H9 (cell line): ENCODE measurements at places on chromosomes 13 and 19. TPM values are rescaled to one million over a fixed set of nuclear protein-coding genes. Genes with fewer than 3 reads are reported as not detected.

DNA sequence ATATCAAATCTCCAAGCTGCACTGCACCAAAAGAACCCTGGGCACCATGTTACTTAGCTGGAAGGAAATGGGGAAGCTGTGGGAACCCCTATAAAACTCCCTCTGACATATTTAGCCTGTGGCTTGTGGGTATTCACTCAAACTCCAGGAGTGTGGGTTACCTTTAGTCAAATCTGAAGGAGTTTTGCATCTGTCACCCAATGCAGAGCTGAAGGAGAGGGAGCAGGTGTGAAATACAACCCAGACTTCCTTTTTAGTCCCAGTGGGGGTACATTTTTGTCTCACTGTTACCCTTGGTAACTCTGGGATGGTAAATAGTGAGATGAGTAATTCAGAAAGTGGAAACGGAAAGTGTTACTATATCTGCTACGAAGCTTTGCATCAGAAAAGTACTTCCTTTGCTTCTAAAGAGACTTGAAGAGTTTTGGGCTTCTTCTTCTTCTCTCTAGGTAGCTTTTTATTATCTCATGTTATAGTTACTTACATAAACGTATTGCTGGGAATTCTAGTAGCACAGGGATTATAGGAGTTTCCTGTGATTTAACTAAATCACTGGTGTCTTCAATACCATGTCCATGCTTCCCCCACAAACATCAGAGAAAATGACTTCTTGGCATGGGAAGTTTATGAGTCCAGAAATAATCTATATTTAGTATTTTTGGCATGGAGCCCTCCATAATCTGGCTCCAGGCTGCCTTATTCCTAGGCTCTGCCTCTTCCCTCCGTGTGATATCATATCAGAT lies 105.9 kb downstream of the AKAP11 start:
- no peak for DNase-seq
- H3K27ac ChIP-seq, result no peak overlapping the region
- H3K4me1 ChIP-seq, result no peaks in the 10 kb centered on the region
- no peak overlapping the region for H3K4me3 ChIP-seq
- no peaks in the 10 kb centered on the region; the same call in 1 of the 2 replicates for H3K27me3 ChIP-seq

DNA sequence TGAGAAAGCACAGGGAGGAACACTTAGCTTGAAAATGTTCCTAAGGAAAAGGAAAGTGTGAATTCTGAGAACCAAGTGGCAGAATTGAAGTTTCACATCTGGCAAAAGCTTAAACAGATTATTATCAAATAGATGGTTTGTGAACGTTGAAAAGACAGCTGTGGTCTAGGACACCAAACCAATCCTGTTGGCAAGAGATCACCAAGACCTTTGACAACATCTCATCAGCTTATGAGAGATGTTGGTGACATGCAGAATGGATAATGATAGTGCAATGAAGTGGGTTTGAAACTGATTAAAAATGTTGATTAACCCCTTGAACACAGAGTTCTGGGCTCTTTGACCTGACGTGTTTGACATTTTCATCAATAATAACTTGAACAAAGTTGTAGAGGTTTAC lies 74.6 kb upstream of the GPR183 start:
- H3K27me3 ChIP-seq, result no peaks in the 10 kb centered on the region
- peaks cover 18% of the 10 kb centered on the region for H3K4me1 ChIP-seq
- H3K4me3 ChIP-seq, result no peak overlapping the region
- no peak for DNase-seq
- H3K36me3 ChIP-seq, result peaks cover 31% of the 10 kb centered on the region
- H3K27ac ChIP-seq, result no peak overlapping the region

DNA sequence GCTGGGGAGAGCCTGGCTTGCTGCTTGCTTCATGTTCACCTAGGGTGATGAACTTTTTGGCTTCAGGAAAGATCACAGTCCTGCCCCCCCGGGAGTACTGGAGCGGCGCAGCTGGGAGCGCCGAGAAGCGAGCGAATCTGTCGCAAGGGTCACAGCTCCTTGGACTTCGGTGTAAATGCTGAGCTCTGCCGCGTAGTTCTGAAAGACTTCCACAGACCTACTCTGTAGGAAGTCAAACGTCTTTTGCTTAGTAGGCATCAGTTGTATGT lies 2.7 kb downstream of the ING1 start:
- no peaks in the 10 kb centered on the region for H3K4me1 ChIP-seq
- H3K27me3 ChIP-seq, result no peaks in the 10 kb centered on the region
- no peak overlapping the region for H3K27ac ChIP-seq
- no peak for DNase-seq
- H3K4me3 ChIP-seq, result peak overlapping the region; percentile 97
- peaks cover 16% of the 10 kb centered on the region for H3K36me3 ChIP-seq

DNA sequence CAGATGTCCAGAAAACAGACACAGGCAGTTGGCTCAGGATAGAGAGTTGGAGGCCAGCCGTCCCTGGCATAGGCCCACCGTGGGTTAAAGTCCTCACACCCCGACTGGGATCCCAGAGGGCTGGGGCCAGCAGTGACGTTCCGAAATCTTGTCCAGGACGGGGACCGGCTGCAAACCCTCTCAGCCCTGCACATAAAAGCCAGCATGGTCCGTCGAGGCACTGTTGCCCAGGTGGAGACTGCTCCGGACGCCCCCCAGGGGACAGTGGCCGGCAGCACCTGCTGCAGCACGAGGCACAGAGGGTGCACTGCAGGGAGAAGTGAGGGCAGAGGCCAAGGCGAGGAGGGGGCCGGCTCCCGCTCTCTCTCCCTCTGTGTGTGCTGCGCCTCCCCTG lies 4.3 kb upstream of the IFNL2 start:
- DNase-seq, result peak; percentile 60
- no peaks in the 10 kb centered on the region for H3K4me1 ChIP-seq

- no peaks in the 10 kb centered on the region for H3K4me1 ChIP-seq
- no peaks in the 10 kb centered on the region for H3K27me3 ChIP-seq
- no peak overlapping the region for H3K27ac ChIP-seq
- DNase-seq, result no peak
- H3K4me3 ChIP-seq, result no peak overlapping the region
Measured at GRCh38 chr13:27500806-27501534, 50.6 kb upstream of the MTIF3 start.

DNA sequence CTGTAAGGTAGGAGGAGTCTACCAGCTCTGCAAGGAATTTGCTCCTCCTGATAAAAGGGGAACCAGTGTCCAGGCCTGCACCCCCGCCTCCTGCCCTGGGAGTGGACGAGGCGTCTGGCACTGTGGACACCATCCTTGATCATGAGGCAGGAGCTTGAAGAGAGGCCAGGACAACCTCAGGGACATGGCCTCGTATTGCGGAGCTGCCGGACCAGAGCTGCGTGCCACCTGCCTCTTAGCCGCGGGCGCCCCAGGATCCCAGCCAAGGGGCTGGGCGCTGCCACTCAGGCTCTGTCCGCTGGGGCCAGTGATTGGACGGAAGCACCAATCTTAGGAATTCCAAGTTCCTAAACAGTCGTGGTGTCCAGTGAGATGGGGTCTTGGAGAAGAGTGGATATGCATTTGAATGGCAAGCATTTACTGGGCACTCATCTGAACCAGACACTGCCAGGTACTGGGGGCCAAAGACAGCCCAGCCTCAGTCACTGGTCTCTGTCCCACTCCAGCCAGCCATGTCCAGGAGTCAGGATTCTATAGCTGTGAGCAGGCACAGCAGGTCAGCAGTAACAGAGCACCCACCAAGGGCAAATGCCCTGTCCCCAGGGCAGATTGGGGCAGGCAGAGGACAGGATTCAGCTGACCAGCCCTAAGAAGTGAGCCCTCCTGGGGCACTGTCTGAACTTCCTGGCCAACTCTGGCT lies 39.1 kb upstream of the ANKRD10 start:
- no peaks in the 10 kb centered on the region for H3K4me1 ChIP-seq
- DNase-seq, result no peak
- H3K27me3 ChIP-seq, result no peaks in the 10 kb centered on the region
- H3K36me3 ChIP-seq, result peaks cover 5% of the 10 kb centered on the region
- H3K27ac ChIP-seq, result no peak overlapping the region

HPN gene
- 9.3 and 10.6 TPM in 2 replicates for total RNA-seq

GRCh38 chr13:32031815-32032370 lies 319 bp downstream of the FRY start:
- no peak overlapping the region for H3K27ac ChIP-seq
- H3K4me1 ChIP-seq, result peaks cover 2% of the 10 kb centered on the region; the same call in 1 of the 2 replicates
- DNase-seq, result no peak
- H3K36me3 ChIP-seq, result no peaks in the 10 kb centered on the region
- peak overlapping the region; percentile 91 for H3K4me3 ChIP-seq
- H3K27me3 ChIP-seq, result no peaks in the 10 kb centered on the region

- no peak overlapping the region for H3K4me3 ChIP-seq
- no peak overlapping the region for H3K27ac ChIP-seq
- no peaks in the 10 kb centered on the region for H3K27me3 ChIP-seq
- no peaks in the 10 kb centered on the region for H3K4me1 ChIP-seq
- DNase-seq, result no peak
- H3K36me3 ChIP-seq, result peaks cover 3% of the 10 kb centered on the region; the same call in 1 of the 2 replicates
Measured at GRCh38 chr19:15641901-15642491, 1.3 kb downstream of the CYP4F3 start.

GRCh38 chr19:4699826-4700692 lies 23.6 kb downstream of the DPP9 start:
- peaks cover 23% of the 10 kb centered on the region; the same call in 2 of the 3 replicates for H3K36me3 ChIP-seq
- DNase-seq, result no peak
- no peak overlapping the region for H3K4me3 ChIP-seq
- no peaks in the 10 kb centered on the region for H3K27me3 ChIP-seq
- no peak overlapping the region for H3K27ac ChIP-seq
